ENCODE measurements at places on chromosomes 4 and X.

DNA sequence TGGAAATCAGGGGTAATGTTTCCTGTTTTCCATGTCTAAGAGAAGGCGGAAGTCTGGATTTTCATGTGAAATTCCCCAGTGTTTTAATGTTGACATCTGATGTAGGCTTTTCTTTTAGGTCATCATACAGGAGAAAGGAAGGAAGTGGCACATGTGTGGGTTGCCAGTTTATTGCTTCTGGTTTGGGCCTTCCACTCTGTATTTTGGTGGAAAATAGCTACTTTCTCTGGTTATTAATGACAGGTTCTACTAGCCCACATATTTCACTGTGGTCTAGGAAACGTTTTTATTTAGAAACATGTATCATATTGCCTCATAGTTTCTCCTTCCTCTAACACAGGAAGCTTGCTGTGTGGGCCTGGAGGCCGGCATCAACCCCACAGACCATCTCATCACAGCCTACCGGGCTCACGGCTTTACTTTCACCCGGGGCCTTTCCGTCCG, 7.2 kb downstream of the PDHA1 start:
- no peak for DNase-seq

DNA sequence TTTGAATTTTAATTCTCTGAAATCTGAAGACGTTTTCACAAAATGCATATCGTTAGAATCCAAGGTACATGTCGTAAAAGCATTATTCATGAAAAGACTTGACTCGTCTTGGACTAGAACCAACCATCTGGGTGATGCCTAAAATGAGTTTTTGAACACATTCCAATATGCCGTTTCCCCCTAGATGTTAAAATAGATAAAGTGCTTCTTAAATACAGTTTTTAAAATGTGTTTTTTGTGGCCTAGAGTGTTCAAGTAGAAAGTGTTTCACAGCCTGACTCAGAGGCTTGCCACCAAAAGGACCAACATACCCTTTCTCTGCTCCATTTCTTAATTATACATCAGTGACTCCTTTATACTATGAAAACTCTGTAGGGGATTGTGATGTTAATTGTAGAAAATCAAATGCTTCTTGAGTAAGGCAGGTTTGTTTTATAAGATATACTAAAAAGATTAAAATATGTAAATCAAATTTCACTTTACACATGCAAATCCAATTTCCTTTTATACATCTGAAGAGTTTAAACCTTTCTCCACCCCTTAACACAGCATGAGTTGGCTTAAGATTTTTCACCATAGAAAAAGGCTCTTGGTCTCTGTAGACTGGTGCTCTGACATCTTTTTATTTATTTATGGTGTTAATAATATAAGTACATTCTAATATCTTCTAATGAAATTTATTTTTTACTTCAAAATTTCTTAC, 48.4 kb downstream of the PRKG2 start:
- no peak for DNase-seq

GRCh38 chr4:96241819-96242218, 401.9 kb downstream of the PDHA2 start:
- DNase-seq, result no peak

- no peak for DNase-seq
These were observed 39.6 kb downstream of the RPGR start for GRCh38 chrX:38287674-38288073.

GRCh38 chrX:120334151-120334550, 22.9 kb upstream of the TMEM255A start:
- DNase-seq, result no peak

- no peak for DNase-seq
These were observed 22.4 kb downstream of the TMEM33 start for GRCh38 chr4:41957634-41958033.

GRCh38 chr4:81031796-81032551, 1.5 kb downstream of the BMP3 start:
- no peak for DNase-seq

DNA sequence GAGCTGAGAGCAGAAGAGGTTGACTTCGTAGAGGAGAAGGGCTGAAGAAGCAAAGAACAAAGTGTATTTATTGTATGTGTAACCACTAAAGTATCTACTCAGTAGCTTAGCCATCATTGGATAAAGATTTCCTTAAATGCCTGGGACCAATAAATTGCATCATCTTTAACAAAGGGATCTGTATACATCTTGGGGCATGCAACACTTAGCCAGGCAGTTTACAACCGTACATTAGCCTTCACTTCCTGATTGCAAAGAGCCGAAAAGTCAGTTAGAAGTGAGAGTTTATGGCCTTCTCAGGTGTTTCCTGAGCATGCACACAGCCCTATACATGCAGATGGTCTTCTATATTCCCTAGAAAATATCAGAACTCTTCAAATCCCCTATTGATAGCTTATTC, 68.0 kb upstream of the MAGED1 start:
- DNase-seq, result no peak

GRCh38 chrX:16033331-16033730, 90.0 kb upstream of the GRPR start:
- DNase-seq, result no peak

GRCh38 chr4:100876546-100876945, 358.7 kb upstream of the EMCN start:
- no peak for DNase-seq

DNA sequence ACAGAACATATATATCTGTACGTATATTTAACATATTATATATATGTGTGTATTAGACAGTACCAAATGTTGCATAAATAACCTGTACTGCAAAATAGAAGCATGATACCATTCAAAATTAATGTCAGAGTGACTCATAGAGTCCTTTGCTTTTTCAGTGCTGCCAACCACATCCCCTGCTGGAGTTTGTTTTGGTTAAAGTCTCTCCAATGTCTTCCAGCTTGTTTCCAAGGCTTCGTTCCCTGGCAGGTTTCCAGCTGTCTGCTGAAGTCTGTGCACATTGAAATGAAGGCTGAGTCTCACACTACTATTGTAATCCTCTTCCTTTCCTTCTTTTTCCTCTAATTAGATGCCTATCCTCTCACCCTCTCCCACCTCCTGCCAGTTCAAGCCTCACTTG, 14.9 kb downstream of the NRK start:
- DNase-seq, result no peak

- DNase-seq, result no peak
These were observed 4.6 kb downstream of the MAGIX start for GRCh38 chrX:49166914-49167739.

GRCh38 chr4:111210595-111210994, 587.7 kb upstream of the PITX2 start:
- DNase-seq, result no peak

DNA sequence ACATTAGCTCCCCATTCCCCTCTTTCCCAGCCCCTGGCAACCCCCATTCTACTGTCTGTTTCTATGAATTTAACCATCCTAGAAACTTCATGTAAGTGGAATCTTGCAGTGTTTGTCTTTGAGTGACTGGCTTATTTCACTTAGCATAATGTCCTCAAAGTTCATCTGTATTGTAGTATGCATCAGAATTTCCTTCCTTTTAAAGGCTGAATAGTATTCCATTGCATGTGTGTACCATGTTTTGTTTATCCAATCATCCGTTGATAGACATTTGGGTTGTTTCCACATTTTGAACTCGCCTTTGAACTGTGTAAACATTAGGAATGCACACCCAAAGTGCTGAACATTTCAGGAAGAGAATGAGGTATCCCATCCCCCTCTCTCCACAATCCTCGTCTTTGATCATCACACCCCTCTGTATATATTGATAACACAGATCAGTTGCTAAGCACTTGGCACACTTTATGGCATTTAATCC, 56.4 kb upstream of the PLAC1 start:
- DNase-seq, result no peak

DNA sequence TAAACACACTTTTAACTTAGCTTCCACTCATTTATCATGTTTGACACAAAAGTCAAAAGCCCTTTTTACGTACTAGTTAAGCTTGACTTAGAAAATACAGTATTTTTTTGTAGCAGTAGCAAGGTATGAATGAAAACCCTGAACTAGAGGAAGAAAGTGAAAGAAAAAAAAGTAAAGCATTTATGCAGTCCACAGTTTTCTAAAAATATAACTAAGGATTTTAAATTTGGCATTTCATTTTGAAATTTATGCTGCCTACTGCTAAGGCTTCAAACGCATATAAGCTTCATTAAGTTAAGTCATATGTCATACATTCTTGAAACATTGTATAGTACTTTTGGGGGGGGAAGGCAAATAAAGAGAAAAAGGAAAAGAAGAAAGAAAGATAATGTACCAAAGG, 201.5 kb downstream of the PDGFC start:
- no peak for DNase-seq

- no peak for DNase-seq
These were observed 348.6 kb downstream of the AR start for GRCh38 chrX:67892401-67892800.

GRCh38 chr4:36737691-36738090, 456.3 kb downstream of the DTHD1 start:
- no peak for DNase-seq

- DNase-seq, result no peak
These were observed 223.4 kb downstream of the NAF1 start for GRCh38 chr4:162943263-162943662.

DNA sequence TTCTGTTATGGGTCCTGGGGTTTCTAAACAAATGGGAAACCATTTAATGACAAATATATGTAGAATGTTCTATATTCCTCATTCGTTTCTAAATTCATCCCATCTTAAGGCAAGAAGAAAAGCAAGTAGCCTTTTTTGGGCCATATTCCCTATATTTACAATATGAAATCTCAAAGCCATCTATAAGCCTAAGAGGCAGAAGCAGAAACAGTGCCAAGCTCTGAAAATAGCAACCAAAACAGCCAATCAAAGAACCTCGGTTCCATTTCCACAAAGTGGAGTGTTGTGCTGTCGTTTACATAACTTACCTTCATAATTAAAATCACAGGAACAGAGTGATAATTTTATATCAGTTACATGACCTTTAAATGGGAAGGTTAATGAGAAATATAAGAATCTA, 330.6 kb upstream of the GATB start:
- DNase-seq, result no peak

DNA sequence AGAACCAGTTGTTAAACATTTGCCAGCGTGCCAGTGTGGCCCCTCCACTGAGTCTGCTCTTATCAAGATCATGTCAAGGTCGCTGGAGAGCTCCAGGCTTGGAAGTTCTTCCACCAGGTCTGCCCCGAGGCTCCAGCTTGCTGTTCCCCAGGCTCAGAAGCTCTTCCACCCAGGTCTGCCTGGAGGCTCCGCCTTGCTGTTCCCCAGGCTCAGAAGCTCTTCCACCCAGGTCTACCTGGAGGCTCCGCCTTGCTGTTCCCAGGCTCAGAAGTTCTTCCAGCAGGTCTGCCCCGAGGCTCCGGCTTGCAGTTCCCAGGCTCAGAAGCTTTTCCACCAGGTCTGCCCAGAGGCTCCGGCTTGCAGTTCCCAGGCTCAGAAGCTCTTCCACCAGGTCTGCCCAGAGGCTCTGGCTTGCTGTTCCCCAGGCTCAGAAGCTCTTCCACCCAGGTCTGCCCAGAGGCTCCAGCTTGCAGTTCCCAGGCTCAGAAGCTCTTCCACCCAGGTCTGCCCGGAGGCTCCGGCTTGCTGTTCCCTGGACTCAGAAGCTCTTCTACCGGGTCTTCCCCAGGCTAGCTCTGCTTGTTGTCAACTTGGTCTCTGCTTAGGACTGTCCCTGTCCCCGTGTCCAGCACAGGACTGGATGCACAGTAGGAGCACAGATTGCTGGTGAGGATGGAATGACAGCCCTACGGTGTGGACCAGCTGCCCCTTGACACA, 54.4 kb downstream of the HMX1 start:
- peak; percentile 87 for DNase-seq

- no peak for DNase-seq
These were observed 886 bp upstream of the NDST3 start for GRCh38 chr4:118033148-118034052.

GRCh38 chrX:41561045-41561444, 113.9 kb downstream of the NYX start:
- DNase-seq, result no peak

DNA sequence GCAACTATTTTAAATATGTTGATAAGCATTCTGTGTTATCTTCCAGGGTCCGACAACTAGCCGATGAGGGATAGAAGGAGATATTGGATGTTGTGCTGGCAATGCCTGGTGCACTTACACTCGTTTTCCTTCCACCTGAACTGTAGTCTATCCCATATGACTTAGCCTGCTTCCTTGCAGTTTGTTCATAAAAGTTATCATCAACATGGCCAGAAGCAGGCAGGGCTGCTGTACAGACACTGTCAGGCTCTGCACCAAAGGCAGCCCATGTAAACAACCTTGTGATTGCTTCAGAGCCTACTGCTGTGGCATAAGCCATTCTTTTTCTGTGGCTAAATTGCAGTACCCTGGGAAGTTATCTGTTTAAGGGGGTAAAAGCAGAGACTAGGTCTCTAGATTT, 1.6 kb downstream of the MAPK10 start:
- no peak for DNase-seq

GRCh38 chr4:791898-792625, 33.9 kb downstream of the CPLX1 start:
- no peak for DNase-seq

DNA sequence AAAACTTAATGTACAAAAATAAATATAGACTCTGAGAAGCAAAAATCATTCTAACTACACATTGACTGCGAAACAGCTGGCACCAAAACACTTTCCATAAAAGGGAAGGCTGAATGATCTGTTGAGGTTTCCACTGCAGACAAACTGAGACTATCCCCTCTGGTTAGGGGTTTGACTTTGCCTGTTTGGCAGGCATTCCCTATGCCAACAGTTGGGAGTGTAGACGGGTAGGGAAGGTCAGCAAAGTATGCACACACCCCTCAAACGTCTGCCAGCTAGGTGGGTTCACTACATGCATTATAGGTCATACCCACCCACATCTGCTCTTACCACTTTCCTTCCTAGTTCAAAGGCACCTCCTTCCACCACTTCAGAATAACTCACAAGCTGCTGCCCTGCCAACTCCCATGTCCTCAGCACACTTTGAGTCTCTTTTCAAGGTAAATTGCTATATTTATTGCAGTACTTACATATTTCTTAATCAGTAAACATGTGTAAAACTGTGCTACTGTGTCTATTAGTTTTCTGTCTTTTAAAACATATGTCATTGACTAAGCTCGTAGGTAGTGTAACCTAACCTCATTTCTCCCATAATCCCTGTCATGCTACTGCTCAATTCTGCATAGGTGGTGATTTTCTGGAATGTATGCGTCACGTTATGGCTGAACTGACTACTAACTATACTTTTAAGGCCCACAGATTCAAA, 12.4 kb downstream of the CTSO start:
- no peak for DNase-seq
